MCF 10A (cell line): ENCODE measurements at places on chromosomes 11 and 22. TPM values are rescaled to one million over a fixed set of nuclear protein-coding genes. Genes with fewer than 3 reads are reported as not detected.

The IL10RA gene
- not detected in 2 replicates for total RNA-seq

DNA sequence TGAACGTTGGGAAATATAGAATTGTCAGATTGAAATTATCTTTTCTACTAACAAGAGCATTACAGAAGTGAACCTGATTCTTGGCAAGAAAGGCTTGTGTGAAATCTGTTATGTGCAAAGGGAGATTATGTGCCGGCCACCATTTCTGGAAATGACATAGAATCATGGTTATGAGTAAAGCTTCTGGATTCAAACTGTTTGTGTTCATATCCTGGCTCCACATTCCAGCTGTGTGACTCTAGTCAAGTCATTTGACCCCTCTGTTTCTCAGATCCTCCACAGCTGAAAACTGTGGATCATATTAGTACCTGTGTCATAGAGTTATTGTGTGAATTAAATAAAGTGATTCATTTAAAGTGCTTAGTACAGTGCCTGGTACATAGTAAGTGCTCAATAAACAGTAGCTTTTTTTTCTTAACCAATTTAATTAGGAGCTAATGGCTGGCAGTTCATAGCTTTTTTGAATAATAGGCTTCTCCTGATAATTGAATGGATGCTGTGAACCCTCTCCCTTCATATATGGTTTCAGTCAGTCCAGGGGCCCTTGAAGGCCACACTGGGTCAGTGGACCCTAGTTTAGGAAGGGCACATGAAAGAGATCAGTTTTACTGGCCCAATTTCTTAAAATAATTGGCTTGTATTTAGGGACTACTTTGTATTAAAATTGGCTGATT lies 34.6 kb downstream of the EHF start:
- DNase-seq = peak; percentile 62

The HMOX1 gene
- total RNA-seq = 1.9 and 2.5 TPM in 2 replicates

The OR2D2 gene
- 0.37 and 0.56 TPM in 2 replicates for total RNA-seq

GRCh38 chr11:115425250-115425649 lies 79.0 kb downstream of the CADM1 start:
- no peak for DNase-seq

The MLC1 gene
- not detected in 2 replicates for total RNA-seq

DNA sequence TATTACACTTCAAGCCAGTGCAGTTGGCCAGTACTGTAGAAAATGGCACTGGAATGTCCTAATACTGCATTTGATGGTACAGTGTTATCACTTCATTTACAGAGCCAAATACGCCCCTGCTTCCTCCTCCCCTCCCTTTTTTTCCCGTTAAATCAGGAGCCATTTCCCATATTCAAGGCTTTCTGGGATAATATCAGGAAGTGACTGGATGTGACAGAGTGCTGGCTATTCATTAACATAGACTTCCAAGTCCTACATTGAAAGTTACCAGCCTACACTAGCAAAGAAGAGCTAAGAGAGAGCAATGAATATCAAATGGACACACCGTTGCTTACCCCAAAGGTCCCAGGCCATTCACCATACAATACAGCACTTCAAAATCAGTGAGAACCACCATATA lies 32.1 kb upstream of the ABCC8 start:
- no peak for DNase-seq

The C11orf24 gene
- total RNA-seq = 58.3 and 69.2 TPM in 2 replicates

DNA sequence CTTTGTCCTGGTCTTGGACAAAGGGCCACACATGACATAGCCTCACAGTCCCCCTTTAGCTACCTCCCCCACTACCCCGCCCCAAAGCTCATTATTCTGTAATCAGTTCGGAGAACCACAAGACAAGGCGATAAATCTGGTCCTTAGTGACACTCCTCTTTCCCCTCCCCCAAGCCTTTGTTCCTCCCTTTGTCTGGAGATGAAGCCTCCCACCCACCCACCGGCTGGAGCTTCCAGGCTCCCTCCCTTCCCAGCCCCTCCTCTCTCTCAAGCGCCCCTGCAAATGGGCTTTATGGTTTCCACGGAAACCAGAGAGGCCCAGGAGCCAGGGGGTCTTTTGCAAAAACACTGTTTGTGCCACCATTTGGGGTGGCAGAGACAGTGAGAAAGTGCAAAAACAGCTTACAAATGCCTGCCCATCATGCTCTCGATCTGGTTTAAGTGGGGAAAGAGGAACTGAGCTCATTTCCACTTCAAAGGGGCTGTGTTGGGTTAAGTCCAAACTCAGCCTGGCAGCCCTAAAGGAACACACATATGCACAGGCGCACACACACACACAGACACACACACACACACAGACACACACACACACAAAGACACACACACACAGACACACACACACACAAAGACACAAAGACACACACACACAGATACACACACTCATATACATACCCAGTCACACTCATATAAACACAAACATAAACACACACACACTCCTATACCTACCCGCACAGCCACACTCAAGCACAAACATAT lies 23.5 kb downstream of the APLNR start:
- DNase-seq = no peak

DNA sequence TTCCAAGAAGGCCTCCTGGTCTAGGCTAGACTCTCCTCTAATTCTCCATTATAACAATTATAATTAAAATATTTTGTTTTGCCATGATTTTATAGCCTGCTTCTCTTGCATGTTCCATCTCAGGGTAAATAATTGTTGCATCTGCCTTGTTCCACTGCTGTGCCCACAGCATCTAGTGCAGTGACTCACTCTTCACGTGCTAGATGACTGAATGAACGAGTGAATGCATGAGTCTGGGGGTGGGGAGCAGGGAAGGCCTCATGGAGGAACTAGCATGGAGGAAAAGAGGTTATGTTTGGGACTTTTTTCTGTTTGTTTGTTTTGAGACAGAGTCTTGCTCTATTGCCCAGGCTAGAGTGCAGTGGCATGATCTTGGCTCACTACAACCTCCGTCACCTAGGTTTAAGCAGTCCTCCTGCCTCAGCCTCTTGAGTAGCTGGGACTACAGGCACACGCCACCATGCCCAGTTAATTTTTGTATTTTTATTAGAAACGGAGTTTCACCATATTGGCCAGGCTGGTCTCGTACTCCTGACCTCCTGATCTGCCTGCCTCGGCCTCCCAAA lies 5.2 kb upstream of the OAF start:
- peak; percentile 58 for DNase-seq

DNA sequence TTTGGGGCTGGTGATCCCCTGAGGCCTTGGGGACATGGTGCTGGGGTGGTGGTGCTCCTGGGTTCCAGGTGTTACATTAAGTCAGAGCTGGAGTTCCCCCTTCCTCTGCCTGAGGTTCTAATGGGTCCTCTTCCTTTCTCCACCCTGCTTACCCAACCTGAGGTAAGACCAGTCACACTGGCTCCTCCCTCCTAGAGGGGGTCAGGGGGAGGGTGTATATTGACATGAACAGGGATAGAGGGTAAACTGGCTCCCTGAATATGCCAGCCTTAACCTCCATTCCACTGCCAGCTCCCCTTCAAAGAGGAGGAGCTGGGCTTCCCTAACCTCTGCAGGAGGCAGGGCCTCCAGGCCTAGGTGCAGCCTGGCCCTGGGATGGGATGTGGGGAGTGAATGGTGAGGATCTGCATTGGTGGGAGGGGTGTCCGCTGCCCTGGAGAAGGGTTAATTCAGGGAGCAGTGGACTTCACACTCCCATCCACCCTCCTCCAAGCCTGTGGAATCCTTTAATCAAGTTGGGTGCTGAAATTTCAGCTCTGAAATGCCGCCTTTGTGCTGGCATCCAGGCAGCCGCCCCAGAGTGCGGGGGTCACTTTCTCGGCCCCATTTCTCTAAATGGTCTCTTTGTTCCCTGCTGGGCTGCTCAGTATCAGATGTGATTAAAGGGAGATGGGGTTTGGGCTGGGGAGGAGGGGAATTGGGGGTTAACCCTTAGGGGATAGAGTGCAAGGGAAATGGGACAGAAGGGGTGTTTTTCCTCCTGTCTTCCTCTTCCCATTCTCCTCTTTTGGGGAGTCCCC lies 15.2 kb downstream of the POLR2F start:
- DNase-seq = no peak

DNA sequence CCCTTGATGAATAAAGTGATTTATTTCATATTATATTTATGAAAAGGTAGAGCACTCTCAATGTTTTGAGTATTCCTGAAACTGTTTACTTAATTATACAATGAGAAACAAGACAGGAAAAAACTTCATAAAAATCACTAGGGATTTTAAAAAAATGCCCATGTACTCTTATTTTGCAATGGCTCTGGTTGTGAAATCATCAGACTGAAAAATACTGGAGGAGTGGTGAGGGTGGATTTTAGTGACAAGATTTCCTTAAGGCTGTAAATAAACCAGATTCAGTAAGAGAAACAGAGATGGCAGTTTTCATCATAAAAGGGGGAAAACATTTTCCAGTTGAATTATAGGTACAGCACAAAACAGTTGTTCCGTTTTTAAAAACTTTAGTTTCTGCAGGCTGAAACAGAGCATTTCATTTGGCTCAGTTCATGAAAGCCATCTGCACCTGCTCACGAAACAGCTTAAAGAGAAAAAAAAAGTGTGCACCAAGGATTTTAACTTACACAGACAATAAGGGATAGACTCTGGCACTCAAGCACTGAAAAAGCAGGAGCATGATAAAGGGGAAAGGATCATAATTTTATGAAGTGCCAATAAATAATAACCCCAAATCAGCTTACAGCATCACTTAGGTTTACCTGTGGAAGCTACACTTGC lies 100.7 kb downstream of the MAML2 start:
- peak; percentile 72 for DNase-seq

The EIF4ENIF1 gene
- 25.6 and 31.1 TPM in 2 replicates for total RNA-seq

The OLFML1 gene
- not detected in 2 replicates for total RNA-seq

DNA sequence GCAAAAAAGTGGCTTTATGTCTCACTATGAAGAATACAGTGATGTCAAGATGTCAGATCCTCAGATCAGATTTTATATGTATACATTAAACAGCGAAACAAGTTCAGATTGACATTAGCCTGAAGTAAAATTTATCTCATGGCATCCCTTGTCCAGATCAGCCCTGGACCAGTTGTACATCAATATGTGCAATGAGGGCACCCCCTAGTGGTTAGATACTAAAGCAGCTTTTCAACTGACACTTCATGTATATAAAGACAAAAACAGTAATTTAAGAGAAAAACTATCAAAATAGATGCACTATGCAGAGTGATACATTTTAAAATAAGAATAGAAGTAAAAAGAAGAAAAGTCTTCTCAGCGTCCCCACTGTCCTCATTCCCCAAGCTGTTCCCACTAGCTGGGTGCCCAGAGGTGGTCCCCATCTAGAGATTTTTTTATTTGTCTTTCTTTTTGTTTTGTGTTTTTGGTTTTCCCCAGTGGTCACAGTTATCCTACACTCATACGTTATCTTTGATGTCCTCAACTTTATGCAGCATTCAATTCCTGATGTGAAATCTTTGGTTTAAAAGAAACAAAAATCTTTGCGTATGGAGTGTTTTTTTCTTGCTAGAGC lies 2193.4 kb upstream of the RAG2 start:
- DNase-seq = peak; percentile 82

The ANO9 gene
- 7.2 and 9.4 TPM in 2 replicates for total RNA-seq

The OR51B2 gene
- total RNA-seq = not detected in 2 replicates

The SLC29A2 gene
- total RNA-seq = 3.6 and 7.0 TPM in 2 replicates

DNA sequence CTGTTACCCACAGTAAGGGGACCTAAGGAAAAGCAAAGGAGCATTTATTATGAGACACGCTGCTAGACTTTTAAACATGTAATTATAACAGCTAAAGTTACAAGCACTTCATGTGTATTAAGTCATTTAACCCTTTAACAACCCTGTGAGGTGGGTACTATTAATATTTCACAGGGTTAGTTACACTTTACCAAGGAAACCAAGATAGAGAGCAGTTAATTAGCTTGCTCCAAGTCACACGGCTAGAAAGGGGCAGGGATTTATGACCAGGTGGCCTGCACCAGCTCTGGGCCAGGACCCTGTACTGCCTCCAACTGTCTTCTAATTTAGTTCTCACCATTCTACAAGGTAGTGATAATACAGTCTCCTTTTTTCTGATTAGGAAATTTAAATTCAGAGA lies 74.9 kb downstream of the RPL27A start:
- DNase-seq = no peak

GRCh38 chr11:102061276-102061675 lies 14.0 kb downstream of the CFAP300 start:
- peak; percentile 25 for DNase-seq

- no peak for DNase-seq
These were observed 18.9 kb upstream of the CABP2 start for GRCh38 chr11:67542169-67542568.

GRCh38 chr11:1157645-1158591 lies at the start of gene MUC5AC:
Gene MUC5AC (plus strand): TSS chr11:1157953. CDS start chr11:1158000, 47 bp downstream.
- DNase-seq = no peak

GRCh38 chr11:20342347-20343141 lies 21.0 kb upstream of the HTATIP2 start:
- no peak for DNase-seq

The SLC5A12 gene
- not detected in 2 replicates for total RNA-seq

DNA sequence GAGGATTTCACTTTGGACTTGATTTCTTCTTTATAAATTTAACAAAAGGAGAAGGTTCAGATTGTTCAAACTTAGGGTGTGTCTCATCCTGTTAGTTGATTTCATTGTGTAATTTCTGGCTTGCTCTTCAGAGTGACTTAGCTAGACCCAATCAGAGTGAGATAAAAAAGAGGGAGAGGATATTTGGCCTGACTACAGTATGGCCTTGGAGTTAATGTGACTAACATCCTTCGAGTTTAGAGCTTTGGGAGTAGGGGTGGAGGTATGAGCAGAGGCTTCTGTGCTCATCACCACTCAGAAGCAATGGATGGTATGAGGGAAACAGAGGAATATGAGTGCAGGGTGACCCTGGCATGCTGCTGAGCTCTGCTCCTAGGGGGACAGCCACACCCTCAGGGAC lies 114.2 kb downstream of the ME3 start:
- DNase-seq = peak; percentile 55

DNA sequence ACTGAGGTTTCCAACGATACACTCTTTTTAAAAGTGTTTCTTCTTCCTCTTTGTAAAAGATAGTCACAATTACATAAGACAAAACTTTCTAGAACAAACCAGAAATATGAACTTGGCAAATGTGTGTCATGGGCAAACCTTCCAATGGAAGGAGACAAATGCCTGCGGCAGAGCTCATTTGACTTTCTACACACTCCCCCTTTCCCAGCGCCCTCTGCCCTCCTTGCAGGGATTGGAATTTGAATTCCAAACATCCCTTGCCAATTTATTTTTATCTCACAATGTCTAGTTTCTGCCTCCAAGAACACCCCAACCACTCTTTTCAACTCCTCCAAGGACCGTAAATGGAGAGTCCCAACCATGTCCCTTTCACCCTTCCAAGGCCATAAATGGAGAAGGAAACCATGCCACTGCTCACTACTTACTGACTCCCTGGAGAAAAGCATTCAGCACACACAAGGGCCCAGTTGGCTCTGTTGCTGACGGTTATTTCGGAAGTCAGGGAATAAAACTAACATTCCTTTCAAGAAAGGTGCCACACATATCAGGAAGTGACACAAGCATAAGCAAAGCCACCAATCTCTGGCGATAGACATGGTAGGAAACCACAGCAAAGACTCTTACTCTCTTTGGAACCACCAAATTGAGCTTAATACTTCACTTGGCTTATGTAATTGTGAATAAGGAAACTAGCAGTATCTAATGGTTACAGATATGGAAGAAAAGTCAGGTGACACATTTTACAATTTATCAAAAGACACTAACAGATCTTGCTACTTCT lies 15.0 kb upstream of the ESAM start:
- no peak for DNase-seq
